Tibial nerve (tissue), 4 donors: ENCODE measurements at places on chromosomes 6 and 20. TPM values are rescaled to one million over a fixed set of nuclear protein-coding genes. Genes with fewer than 3 reads are reported as not detected.

DNA sequence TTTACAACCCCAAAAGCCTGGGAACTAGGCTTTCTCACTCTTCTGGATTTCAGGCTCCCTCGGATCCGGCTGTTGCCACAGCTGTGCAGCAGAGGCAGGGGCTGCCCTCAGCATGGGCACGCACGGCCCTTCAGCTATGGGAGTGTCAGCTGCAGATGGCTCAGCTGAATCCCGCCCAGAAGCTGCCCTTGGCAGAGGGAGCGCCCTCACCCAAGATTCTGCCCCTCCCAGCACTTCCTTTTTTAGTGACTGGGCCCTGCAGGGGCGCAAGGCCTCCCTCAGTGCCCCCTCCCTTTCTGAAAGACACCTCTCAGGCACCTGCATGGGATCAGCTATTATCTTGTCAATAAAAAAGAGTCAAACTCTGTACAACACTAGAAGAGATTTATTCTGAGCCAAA, 67.9 kb upstream of the THBS2 start:
- no peak overlapping the region for H3K4me3 ChIP-seq
- H3K27ac ChIP-seq, result no peak overlapping the region
- no peaks in the 10 kb centered on the region for H3K36me3 ChIP-seq
- no peak for DNase-seq

GRCh38 chr20:37531856-37532255, 4.2 kb upstream of the BLCAP start:
- H3K27me3 ChIP-seq, result no peaks in the 10 kb centered on the region
- no peak overlapping the region for H3K4me3 ChIP-seq
- no peak overlapping the region for H3K27ac ChIP-seq
- H3K4me1 ChIP-seq, result peaks cover 16% of the 10 kb centered on the region

DNA sequence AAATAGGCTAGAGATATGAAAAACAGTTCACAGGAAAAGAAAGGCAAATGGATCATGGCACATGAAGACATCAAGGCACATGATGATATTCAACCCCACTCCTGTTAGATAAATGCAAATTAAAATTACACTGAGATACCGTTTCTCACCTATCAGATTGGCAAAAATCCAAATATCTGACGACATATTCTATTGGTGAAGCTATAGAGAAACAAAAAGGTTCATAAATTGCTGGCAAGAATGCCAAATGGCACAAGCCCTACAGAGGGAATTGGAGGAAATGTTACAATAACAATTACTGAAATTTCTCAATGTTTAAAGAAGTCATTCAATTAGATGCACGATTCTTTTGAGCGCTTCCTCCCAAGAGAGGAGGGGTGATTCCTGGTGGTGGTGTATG, 45.3 kb upstream of the DSN1 start:
- peaks cover 44% of the 10 kb centered on the region for H3K4me1 ChIP-seq
- no peak overlapping the region for H3K27ac ChIP-seq
- no peaks in the 10 kb centered on the region for H3K27me3 ChIP-seq
- no peak for DNase-seq

DNA sequence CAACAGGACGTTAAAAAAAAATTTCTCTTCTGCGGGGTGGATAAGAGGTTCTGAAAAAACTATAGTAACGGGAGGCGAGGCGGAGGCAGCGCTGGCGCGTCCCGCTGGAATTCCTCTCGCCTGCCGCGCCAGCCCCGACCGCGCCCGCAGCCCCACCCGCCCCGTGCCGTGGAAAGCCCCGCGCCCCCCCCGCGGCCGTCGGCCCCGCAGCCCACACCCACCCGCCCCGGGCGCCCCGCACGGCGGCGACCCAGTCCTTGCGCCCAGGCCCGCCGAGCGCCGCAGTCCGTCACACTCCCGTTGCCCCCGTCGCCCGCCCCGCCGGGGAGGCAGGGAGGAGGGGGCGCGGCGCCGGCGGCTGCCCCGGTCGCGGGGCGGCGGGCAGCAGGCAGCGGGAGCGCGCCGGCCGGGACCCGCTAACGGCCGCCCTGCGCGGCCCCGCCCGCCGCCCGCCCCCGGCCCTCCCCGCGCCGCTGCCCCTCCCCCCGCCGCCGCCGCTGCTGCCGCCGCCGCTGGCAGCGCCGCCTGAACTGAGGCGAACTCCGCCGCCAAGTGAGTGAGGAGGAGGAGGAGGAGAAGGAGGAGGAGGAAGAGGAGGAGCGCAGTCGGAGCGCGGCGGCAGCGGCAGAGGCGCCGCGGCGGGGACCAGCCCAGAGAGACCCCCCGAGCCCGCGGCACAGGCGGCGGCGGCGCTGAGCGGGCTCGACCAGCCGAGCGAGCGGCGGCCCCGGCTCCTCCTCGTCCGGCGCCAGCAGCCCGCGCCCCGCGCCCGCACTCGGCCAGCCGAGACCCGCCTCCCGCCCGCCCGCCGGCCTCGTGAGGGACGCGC, at the start of gene QKI:
Gene QKI, plus strand, starts transcription at position 602 of the 829 bp plus-strand sequence. CDS start 476 bp downstream, outside the sequence.
- no peaks in the 10 kb centered on the region for H3K36me3 ChIP-seq
- DNase-seq, result peak; percentile 71
- H3K27ac ChIP-seq, result peak within 1 kb of the TSS; percentile 100
- peak within 1 kb of the TSS; percentile 87 for H3K4me3 ChIP-seq
- no peaks in the 10 kb centered on the region for H3K4me1 ChIP-seq
- no peaks in the 10 kb centered on the region for H3K27me3 ChIP-seq

DNA sequence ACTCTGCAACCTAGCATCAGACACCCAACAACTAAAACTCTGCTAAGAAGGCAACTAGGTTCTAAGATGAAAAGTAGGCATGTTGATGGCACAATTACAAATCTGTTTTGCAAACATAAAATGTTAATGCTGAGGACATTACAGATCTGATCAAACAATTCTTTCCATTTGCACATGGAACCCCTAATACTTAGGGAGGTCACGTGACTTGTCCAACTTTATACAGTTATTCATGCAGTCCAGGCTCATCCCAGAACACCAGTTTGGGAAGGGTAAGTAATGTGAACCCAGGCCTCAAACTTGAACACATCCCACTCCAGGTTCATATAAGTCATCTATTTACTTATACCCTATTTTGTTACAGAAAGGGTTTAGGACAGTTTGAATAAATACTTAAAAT, 247.2 kb downstream of the HACE1 start:
- no peaks in the 10 kb centered on the region for H3K36me3 ChIP-seq
- no peak for DNase-seq
- H3K4me1 ChIP-seq, result no peaks in the 10 kb centered on the region
- H3K27me3 ChIP-seq, result no peaks in the 10 kb centered on the region

DNA sequence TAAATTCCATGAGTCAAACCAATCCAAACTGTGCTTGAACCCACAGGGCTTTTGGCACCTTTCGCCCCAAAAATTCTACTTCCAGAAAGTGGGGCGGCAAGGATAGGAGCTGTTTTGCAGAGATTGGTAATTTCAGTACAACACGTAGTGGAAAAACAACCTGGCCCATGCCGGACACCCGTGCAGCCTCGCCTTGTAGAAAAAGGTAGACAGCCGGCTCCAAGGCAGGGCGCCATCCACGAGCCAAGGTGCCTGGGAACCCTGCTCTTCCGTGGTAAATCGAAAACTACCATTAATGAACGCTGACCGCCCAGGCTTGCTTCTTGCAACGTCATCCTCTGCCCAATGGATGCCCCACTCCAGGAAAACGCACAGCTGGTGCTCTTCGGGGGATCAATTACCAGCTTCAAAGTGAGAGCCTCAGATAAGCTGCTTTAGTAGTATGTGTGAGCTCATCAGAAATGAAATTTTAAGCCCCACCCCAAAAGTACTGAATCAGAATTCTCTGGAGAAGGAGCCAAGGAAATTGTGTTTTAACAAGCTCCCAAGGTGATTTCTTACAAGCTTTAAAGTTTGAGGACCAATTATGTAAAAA, 1.8 kb downstream of the OOEP start:
- H3K4me3 ChIP-seq, result no peak overlapping the region
- no peak overlapping the region for H3K27ac ChIP-seq
- H3K27me3 ChIP-seq, result no peaks in the 10 kb centered on the region
- no peaks in the 10 kb centered on the region for H3K4me1 ChIP-seq

- H3K27me3 ChIP-seq, result peaks cover 10% of the 10 kb centered on the region
- no peak overlapping the region for H3K27ac ChIP-seq
- DNase-seq, result no peak
- no peaks in the 10 kb centered on the region for H3K36me3 ChIP-seq
- H3K4me3 ChIP-seq, result no peak overlapping the region
- H3K4me1 ChIP-seq, result no peaks in the 10 kb centered on the region
Observed at GRCh38 chr20:43442282-43442880, 15.3 kb upstream of the SRSF6 start.

- no peak for DNase-seq
- H3K36me3 ChIP-seq, result no peaks in the 10 kb centered on the region
- no peak overlapping the region for H3K4me3 ChIP-seq
- no peak overlapping the region for H3K27ac ChIP-seq
- H3K4me1 ChIP-seq, result peaks cover 11% of the 10 kb centered on the region
Observed at GRCh38 chr6:157270308-157270707, 53.0 kb downstream of the TMEM242 start.

- H3K4me1 ChIP-seq, result no peaks in the 10 kb centered on the region
- no peaks in the 10 kb centered on the region for H3K36me3 ChIP-seq
- DNase-seq, result no peak
- H3K4me3 ChIP-seq, result no peak overlapping the region
- no peak overlapping the region for H3K27ac ChIP-seq
- no peaks in the 10 kb centered on the region for H3K27me3 ChIP-seq
Observed at GRCh38 chr20:43220612-43221011, 30.9 kb upstream of the PTPRT start.

DNA sequence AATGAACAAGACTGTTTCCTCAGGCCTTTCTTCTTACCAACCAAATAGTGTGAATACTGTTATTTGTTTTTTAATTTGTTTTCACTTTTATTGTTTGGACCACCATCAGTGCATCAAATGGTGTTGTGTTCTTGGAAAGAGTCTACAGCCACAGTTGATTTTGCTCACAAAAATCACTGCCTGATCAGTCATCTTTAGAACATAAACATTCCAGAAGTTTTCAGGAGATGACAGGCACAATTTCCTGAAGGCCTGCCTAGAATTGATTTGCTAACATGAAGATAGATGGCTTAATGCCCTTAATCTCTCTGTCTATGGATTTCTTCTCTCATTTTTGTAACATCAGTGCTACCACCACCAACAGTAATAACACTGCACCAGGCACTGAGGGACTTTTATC, 13.5 kb downstream of the IL22RA2 start:
- no peaks in the 10 kb centered on the region for H3K4me1 ChIP-seq
- no peaks in the 10 kb centered on the region for H3K27me3 ChIP-seq
- no peak overlapping the region for H3K4me3 ChIP-seq

DNA sequence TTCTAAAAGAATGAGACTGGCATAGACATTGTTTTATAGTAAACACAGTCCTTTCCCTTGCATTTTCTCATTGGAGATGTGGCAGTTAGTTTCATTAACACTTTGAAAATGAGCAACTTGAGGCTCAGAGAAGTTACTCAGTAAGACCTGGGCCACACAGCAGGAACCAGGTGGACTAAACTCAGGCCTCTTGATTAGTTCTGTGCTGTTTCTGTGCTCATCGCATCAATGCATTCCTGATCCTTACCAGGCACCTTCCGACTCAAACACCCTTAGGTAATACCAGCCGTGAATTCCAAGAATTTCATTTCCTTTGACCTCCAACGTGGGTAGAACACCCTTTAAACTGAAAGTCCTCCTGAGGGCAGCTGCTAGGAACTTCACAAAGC, 362.8 kb downstream of the ESR1 start:
- DNase-seq, result no peak
- no peak overlapping the region for H3K4me3 ChIP-seq
- no peaks in the 10 kb centered on the region for H3K36me3 ChIP-seq
- H3K27ac ChIP-seq, result no peak overlapping the region

GRCh38 chr20:1186367-1186991, 1.7 kb upstream of the TMEM74B start:
- H3K4me3 ChIP-seq, result no peak overlapping the region
- no peak for DNase-seq
- no peaks in the 10 kb centered on the region for H3K36me3 ChIP-seq
- H3K27me3 ChIP-seq, result peaks cover 33% of the 10 kb centered on the region

DNA sequence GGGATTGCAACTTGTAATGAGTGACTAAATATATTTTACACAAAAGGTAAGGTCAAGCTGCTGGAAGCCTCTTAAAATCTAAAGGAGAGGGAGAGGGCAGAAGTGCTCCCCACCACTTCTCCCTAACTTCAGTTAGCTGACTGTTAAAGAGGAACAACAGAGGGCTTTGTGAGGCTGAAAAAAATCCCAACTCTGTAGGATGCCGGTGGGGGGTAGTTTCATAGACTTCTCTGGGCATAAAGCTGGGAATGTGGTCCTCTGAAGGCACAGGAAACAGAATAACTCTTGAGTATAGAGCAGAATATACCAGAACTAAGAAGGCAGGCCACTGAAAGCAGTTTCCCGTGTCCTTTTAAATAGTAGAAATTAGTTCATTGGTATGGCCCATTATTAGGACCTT, 71.6 kb downstream of the KIF6 start:
- no peak overlapping the region for H3K4me3 ChIP-seq
- H3K27ac ChIP-seq, result no peak overlapping the region
- no peaks in the 10 kb centered on the region for H3K36me3 ChIP-seq
- no peaks in the 10 kb centered on the region for H3K4me1 ChIP-seq

GRCh38 chr6:160861824-160862223, 129.7 kb upstream of the MAP3K4 start:
- H3K27me3 ChIP-seq, result no peaks in the 10 kb centered on the region
- no peaks in the 10 kb centered on the region for H3K36me3 ChIP-seq
- no peak for DNase-seq
- no peak overlapping the region for H3K27ac ChIP-seq
- no peaks in the 10 kb centered on the region for H3K4me1 ChIP-seq

- H3K36me3 ChIP-seq, result no peaks in the 10 kb centered on the region
- no peaks in the 10 kb centered on the region for H3K4me1 ChIP-seq
- H3K27ac ChIP-seq, result no peak overlapping the region
- no peak for DNase-seq
Observed at GRCh38 chr6:134596191-134596590, 278.3 kb upstream of the SGK1 start.

DNA sequence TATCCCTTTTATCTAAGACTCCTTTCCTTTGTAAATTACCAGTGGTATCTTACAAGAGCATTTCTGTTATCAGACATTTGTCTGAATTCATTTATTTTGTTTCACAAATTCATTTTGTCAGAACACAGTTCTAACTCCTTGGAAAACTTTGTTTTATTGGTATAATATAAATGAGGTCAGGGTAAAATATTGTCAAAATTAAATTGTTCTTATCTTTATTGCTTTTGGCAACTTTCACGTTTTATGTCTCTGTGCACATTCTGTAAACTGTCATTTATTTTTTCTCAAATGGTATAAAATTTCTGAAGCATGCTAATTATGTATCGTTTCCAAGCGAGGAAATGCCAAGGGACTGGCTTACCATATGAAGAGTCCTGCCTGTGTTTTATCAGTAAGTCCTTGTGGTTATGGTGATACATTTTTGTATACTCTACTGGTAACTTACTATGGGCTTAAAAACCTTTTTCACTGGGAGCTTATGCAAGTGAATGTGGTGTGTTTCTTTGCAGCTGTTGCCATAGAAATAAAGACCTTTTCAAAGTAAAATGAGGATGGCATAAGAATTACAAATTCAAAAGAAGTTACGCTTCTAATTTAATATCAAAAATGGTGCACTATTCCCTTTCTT, 214.2 kb downstream of the COL19A1 start:
- no peaks in the 10 kb centered on the region for H3K27me3 ChIP-seq
- no peak overlapping the region for H3K27ac ChIP-seq
- no peaks in the 10 kb centered on the region for H3K36me3 ChIP-seq
- H3K4me3 ChIP-seq, result no peak overlapping the region
- H3K4me1 ChIP-seq, result no peaks in the 10 kb centered on the region
- no peak for DNase-seq

CRISP3 gene
- total RNA-seq, result not detected

BPIFB1 gene
- total RNA-seq, result not detected

KCNK5 gene
- 18.1 TPM for total RNA-seq

HCRTR2 gene
- not detected for total RNA-seq

FLRT3 gene
- total RNA-seq, result 8.7 TPM

EEF1E1 gene
- 14.9 TPM for total RNA-seq

UBD gene
- not detected for total RNA-seq

GGTLC1 gene
- total RNA-seq, result not detected

WFDC12 gene
- total RNA-seq, result not detected
